AG08395 (cell line): ENCODE measurements at places on chromosomes 2 and 18.

GRCh38 chr2:171794918-171795317 is 99.1 kb downstream of the SLC25A12 start:
- DNase-seq: no peak

- no peak for DNase-seq
These were observed 73.3 kb downstream of the FASTKD2 start for GRCh38 chr2:206838690-206839089.

DNA sequence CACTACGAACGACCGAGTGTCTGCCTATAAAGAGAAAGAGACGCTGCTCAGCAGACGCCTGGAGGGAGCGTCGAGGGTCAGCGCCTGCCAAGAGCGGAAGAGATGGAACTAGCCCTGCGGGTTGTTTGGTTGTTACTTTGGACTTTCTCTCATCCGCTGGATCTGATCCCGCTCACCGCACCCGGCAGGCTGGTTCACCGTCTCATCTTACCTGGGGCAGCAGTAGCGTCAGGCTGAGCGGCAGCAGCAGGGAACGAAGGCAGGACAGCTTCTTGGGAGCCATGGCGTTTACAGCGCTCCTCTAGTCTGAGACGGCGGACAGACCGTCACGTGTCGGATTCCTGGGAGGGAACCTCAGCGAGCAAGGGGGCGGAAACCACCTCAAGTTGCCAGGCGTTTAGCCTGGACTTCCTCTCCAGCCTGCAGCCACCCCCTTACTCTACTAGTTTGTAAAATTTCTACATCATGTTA is 1.9 kb downstream of the GLB1L start:
- DNase-seq: no peak

- no peak for DNase-seq
These were observed 223.6 kb upstream of the SIX2 start for GRCh38 chr2:45232818-45233217.

- DNase-seq: peak; percentile 28
These were observed 29.5 kb downstream of the RNF144A start for GRCh38 chr2:6946722-6947121.

DNA sequence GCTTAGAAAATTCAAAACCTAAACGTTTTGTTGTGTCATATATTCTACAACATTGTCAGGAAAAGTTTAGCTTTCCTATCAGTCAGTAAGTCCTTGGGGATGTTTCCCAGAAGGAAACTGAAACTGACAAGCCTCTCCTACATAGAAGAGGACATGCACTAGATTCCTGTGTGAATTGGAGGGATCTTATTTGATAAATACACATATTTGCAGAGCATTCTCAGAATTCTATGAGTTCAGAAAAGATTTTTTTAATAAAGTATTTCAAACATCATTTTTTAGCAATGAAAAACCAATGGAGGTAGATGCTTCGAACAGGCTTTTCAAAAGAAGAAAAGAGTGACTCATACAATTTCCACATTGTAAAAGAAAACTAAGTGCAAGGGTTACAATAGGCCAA is 1706.7 kb downstream of the SUCLG1 start:
- no peak for DNase-seq

DNA sequence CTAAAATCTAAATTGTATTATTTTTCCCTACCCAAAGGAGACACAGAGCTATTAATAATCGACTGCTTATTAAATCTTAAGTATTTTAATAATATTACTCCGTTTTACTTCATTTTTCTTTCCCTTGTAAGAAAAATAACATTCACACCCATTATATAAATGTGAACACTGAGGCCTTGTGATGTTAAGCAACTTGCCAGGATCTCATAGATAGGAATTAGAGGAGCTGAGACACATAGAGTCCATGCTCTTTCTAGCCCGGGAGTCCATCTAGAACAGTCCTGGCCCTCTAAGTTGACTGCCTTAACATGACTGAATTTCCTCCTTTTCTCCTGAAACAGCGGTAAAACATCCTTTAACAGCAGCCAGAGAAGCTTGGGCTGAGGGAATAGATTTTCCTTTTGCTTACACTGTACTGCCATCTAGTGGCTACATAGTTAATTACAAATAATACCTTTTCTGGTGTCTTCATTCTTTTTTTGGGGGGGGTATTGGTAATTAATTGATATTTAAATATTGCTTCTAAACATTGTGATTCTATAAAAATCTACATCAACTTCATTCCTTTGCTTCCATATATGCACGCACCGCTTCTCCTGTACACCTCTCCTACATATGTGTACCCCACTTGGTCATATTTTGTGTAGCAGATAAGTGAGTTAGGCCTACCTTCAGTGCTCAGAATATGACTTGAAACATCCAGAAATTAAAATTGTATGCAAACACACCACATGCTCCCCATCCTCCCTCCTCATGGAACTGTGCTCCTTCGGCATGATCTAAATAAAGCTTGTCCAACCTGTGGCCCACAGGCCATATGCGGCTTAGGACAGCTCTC is 125.8 kb upstream of the HNMT start:
- peak; percentile 70 for DNase-seq

DNA sequence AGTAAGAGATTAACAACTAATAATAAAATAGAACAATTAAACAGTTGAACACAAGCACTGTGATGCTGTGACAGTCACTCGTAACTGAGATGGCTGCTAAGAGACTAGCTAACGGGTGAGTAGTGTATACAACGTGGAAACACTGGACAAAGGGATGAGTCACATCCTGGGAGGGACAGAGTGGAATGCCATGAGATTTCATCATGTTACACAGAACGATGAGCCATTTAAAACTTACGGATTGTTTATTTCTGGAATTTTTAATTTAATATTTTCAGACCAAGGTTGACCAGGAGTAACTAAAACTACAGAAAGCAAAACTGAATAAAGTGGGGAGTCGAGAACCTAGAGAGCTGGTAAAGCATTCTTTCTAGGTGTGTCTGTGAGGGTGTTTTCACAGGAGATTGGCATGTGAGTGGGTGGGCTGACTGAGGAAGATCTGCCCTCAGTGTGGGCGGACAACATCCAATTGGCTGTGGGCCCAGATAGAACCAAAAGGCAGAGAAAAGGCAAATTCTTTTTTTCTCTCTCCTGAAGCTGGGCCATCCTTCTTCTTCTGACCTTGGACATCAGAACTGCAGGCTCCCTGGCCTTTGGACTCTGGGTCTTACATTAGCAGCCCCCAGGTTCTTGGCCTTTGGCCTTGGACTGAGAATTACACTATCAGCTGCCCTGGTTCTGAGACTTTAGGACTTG is 14.6 kb downstream of the TMSB10 start:
- peak; percentile 86 for DNase-seq

DNA sequence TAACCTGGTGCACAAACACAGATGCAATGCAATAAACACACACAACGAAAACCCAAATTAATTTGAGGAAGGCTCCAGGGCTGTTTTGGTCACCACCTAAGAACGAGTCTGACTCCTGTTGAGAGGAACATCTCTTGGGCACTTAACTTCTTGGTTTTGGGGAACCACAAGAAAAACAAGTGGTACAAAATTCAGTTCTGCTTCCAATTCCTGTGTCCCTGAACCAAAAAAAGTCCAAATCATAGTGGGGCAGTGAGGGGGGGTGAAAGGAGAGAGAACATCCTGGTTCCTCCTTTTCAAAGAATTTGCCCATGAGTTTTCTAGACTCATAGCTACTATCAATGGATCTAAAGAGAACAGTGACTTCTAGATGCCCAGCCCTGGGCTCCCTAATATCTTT is 143.6 kb downstream of the COL4A4 start:
- DNase-seq: no peak

- no peak for DNase-seq
These were observed 441.8 kb downstream of the ZEB2 start for GRCh38 chr2:144078106-144078505.

DNA sequence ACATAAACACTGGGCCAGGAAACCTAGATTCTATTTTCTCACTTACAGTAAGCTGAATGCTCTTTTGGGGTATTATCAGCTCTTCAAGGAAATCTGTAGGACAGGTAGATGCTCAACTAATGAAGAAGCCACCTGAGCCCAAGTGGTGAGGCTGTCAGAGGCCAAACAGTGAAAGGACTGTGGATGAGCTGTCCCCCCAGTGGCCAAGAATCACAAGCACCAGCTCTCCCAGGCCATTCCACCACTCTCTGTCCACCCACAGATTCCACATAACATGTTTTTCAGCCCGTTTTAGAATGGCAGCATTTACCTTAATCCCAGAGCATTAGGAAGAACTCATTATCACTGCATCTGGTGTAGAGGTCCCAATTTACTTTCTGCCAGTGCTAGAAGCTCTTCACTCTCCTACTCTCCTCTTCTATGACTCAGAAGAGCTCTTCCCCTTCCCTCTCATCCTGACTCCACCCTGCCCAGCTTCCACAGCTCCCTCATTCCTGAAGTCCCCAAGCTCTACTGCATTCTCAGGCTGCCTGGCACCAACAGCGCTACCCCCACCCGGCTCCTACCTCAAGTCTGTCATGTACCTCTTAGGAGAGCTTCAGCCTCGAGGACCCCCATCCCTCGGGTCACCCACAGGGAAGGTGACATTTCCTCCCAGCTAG is 43.8 kb upstream of the GORASP2 start:
- peak; percentile 64 for DNase-seq

- peak; percentile 42 for DNase-seq
These were observed at the start of gene MFSD2B for GRCh38 chr2:24009680-24010476. Gene MFSD2B, plus strand, starts transcription at chr2:24010085. Its CDS starts 12 bp downstream, at chr2:24010097.

GRCh38 chr2:95010718-95011117 is 14.8 kb upstream of the MAL start:
- DNase-seq: no peak

- no peak for DNase-seq
These were observed 81.8 kb downstream of the INPP5D start for GRCh38 chr2:233141901-233142300.

DNA sequence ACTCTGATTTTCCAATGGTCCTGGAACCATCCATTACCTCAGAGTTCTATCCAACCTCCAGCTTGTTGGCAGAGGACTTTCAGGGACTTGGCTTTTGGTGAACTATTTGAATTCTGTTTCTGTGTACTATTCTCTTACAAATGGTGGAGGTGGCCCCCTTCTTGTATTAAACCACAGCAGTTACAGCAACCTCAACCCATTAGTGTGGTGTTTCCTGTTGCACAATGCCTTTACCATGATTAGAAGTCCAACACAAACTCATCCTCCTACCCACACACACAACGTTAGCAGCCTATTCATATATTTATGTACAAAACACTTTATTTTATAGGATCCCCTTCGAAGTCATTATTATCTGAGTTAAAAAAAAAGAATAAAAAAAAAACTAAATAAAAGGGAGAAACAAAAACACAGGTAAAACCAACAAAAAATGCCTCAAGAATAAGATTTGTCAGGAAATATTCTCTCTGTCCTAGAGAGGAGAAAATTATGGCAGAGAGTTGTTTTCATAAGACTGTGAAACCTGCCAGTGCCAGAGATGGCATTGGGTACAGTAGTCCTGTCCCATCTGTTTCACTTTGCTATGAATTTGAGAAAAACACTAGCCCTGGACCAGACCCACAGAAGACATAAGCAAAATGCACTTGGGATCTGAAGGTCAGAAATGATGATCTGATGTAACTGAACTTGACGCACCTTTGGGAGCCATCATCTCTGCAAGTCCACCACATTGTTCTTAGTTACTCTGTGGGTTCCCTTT is 1896.0 kb upstream of the PIK3C3 start:
- no peak for DNase-seq

DNA sequence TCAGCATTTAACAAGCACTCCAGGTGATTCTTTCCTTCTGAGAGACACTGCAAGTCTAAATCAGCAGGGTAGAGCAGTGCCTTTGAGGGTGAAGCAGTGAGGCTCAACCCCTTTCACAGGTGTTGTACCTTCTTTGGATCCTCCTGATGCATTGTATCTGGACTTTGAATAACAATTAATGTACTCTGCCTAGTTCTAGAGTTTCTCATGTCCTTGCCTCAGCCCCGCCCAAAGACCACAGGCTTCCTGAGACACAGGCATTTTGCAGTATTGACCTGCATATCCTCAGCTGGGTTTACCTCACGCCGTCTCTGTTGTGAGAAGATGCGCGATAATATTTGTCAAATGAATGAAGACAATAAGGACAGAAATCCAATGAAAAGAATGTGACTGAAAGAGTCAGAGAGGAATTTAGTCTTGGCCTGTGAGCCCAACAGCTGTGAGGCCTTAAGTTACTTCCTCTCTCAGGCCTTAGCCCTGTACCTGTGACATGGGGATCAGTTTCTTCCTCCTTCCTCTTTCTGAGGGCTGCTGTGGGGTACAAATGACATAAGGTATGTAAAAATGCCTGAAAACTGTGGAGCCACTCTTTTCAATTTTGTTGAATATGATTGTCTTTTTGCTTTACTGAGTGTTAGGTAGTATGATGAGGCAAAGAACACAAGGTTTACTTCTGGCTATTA is 43.7 kb downstream of the WIPF1 start:
- no peak for DNase-seq

GRCh38 chr2:46032161-46032813 is 264.9 kb upstream of the EPAS1 start:
- DNase-seq: peak; percentile 61

GRCh38 chr18:64416990-64417389 is 268.1 kb upstream of the LINC00305 start:
- no peak for DNase-seq

DNA sequence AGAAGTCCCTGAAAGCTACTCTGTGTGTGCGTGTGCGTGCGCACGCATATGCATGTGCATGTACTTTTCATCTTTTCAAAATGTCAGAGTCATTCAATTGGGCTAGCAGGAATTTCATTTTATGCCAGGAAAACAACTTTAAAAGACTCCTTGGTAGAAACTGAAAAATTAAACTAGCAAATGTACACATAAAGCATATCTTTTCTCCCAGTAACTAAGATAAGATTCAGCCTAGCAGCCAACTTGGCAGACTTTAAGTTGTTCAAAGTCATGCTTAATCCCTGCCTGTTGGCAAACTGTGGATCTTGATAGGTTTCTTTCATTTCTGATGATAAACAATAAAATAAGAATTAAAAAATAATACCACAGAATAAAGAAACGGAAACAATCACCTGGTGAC is 1129.1 kb downstream of the LRP1B start:
- DNase-seq: no peak

DNA sequence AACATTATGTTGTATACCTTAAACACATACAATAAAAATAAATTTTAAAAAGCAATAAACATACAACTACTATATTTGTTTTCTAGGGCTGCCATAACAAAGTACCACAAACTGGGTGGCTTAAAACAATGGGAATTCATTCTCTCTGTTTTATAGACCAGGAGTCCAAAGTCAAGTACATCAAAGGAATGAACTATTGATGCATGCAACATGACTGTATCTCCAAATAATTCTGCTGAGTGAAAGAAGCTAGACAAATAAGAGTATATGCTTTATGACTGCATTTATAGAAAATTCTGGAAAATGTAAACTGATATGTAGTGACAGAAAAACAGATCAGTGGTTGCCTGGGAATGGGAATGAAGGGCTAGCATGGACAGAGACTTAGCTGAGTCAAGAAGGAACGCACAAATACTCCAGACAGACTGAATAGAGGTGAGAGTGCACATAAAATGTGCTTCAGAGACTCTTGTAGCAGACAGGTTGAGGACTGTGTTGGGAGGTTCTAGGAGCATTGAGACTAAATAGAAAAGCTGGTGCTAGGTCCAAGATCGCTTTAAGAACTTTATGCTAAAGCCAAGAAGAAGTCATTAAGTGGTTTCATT is 11.0 kb upstream of the PLA2R1 start:
- DNase-seq: no peak

GRCh38 chr2:205428811-205429210 is 253.5 kb upstream of the NRP2 start:
- DNase-seq: no peak
